ENCODE measurements at places on chromosomes 3 and 15.
A peak's percentile ranks its signal among the peaks of the same experiment; 100 is the strongest.

- DNase-seq: no peak
Observed at GRCh38 chr3:70982284-70982683, 601.2 kb downstream of the FOXP1 start.

GRCh38 chr3:112319516-112320276, 13.3 kb upstream of the CD200 start:
- no peak for DNase-seq

GRCh38 chr3:10552631-10552943, 47.2 kb upstream of the ATP2B2 start:
- DNase-seq: no peak

DNA sequence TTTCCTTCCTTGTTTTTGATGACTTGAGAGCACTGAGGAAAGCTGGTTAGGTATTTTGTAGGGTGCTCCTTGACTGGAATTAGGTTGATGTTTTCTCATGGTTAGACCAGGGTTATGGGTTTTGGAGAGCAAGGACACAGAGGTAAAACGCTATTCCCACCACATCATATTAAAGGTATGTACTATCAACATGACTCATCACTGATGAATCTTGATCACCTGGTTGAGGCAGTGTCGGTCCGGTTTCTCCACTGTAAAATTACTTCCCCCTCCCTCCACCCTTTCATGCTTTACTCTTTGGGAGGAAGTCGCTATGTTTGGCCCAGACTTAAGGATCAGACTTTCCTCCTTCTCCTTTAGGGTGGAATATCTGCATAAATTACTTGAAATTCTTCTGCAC, 201.6 kb downstream of the EDEM1 start:
- DNase-seq: no peak

DNA sequence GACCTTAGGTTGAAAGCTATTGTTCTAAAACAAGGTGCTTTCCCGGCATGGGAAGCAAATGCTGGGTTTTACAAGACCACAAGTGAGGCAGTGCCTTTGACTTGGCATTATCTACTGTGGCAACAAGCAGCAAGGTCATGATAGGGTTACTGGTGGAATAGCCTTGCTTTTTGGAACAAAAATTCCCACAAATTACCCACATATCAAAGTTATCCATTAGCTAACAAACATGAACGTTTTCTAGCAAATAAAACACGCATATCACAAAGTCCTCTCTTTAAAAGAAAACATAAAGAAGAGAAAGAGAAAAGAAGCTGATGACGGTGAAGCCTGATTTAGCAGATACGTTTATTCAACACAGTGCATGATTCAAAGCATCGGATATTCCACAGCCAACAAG, 57.6 kb downstream of the SETMAR start:
- DNase-seq: no peak

DNA sequence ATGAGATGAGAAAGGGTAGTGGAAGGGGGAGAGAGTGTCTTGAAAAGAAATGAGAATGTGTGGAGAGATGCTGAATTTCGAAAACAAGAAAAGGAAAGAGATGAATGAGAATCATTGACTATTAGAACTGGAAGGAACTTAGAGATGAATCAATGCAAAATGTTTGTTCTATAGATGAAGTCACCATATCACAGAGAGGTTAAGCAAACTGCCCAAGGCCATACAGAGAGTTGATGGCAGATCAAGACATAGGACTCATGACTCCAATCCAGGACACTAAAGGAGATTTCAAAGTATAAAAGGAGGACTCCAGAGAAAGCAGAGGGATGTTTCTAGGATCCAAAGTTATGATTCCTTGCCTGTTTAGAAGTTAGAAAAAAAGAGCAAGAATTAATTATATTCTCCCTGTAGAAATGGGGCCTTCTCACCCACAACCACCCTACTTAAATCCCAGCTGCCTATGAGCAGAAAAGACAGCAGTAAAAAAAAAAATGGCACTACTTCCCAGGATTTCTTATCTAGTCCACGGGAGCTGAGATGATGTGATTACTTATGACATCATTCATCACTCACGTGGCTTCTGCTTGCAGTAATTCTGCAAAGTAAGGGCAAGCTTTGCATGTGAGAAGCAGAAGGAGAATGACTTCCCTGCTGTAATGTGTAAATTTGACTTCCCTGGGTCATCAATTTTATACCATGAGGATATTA, 210.8 kb upstream of the MRPL3 start:
- no peak for DNase-seq

DNA sequence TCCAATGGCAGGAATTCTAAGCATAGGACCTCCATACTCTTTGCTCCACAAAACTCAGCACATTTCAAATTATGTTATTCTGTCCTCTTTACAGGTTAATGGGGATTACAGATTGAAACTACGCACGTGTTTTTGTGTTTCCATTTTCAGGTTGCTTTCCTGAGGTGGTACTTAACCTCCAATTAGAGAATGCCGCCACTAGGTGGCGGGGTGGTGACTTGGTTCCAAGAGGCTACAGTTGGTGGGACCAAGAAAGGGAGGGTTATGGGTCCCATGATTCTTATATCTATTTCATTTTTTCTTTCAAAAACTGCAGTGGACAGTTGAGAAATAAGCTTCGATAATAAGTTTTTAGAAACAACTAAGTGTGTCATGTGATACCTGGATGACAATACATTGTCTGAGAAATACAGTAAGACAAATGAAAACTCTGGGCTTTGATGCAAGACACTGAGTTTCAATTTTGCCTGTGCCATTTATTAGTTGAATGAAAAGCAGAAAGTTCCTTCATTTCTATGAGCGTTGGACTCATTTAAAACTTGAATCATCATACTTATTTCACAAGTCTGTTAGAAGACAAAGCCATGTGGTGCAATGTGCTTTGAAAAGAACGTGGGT, 539.0 kb downstream of the FGF12 start:
- DNase-seq: peak; percentile 7

DNA sequence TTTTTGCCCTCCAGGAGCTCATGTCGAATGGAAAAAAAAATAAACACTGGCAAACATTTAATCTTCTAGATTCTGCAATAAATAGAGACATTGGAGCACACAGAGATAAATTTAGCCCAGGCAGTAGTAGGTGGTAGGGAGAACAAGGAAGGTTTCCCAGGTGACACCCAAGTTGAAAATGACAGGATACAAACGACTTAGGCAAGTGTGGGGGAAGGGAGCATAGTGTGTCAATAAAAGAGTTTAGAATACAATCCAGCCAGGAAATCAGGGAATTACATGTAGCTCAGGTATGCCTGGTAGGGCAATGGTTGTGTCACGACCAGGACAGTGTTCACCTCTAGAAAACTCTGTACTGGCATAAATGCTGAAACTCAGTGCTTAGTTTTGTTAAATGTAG, 364.6 kb upstream of the AGTR1 start:
- DNase-seq: no peak

GRCh38 chr15:66041276-66041675, 172.0 kb downstream of the RAB11A start:
- DNase-seq: no peak

DNA sequence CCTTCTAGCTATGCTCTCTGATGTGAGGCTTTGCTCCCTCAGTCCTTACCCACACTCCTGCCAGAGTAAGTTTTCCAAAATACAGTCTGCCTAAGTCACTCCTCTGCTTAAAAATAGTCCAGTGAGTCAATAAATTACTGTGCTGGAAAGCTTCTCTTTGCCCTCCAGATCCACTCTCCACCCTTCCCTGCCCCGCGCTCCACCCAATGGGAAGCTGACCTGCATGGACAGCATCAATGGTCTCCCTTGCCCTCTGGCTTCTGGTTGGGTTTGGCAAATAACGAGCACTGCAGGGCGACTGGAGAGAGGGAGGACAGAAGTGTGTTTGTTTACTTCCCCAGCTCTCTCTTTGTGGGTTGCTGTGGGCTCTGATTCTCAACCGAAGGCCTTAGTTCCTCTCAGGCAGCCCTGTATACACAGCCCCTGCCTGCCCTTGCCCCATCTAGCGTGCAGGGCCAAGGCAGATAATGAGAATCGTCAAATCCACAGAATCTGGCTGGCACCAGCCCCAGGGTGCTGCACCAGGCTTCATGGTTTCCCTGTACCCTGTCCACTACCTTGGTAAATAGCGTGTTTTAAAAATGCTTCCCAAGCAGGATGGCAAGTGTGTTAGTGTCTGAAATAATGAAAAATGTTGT, 110.4 kb downstream of the ADAMTSL3 start:
- no peak for DNase-seq

DNA sequence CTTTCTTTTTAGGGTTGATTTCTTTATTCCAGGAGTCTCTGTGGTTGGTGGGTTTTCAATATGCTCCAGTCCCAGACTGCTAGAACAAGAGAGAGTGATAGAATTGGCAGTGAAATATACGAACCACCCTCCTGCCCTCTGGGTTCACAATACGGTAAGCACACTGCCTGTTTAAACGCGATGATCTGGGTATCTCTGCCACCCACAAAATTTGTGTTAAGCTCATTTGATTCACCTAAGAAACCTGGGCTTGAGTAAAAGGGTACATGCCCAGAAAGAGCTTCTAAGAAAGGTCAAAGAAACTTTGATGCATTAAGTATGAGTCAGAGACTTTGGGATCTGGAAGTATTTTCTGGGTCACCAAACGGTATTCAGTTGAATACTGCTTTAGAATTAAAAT, 29.8 kb downstream of the OXNAD1 start:
- no peak for DNase-seq

- no peak for DNase-seq
Observed at GRCh38 chr3:57078344-57078634, 17.8 kb downstream of the SPATA12 start.

DNA sequence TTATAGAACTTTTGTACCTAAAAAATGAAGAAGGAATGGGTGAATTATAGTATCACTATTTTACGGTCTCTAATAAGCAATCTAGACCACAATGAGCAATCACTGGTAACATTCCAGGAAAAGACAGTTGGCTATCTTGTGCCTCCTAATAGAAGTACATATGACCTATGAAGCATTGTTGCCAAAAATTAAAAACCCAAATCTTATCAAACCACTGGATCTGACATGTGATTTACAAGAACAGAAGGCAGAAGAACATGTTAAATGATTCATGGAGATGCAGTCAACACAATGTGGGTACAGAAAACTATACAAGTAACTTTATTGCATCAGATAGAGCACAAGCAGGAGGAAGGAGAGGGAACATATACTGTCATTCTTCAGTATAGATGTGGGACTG, 14.5 kb upstream of the HYKK start:
- DNase-seq: no peak

DNA sequence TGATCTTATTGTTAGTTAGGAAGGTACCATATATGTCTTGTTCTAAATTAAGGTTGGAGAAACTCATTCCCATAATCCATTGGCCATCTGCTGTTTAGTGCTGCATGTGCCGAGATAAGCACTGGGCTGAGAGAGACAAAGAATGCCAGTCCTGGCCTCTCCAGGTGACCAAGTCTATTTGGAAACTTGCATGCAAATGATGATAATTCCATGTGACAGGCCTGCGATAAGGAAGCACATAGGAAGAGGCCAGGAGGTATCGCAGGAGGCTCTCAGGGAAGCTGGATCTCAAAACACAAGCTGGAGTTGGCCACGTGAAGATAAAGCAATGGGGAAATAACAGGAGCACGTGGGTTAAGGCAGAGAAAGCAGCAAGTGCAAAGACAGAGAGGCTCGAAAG, 39.7 kb downstream of the MYO5C start:
- DNase-seq: no peak

DNA sequence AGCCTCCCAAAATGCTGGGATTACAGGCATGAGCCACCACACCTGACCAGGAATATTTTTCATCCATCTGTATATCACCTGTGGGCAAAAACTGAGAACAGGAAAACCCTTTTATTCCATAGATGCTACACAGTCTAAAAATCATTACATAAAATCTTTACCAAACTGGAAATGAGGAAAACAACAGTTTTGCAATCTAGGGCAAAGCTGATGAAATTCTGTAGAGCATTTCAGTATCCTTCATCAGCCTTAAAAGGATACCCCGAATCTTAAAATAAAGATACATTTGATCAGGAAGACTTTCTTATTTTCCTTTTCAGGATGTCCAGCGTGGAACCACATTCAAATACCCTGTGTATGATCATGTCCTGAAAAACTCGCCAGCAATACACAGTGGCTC, 7.1 kb downstream of the SIAH2 start:
- DNase-seq: no peak

DNA sequence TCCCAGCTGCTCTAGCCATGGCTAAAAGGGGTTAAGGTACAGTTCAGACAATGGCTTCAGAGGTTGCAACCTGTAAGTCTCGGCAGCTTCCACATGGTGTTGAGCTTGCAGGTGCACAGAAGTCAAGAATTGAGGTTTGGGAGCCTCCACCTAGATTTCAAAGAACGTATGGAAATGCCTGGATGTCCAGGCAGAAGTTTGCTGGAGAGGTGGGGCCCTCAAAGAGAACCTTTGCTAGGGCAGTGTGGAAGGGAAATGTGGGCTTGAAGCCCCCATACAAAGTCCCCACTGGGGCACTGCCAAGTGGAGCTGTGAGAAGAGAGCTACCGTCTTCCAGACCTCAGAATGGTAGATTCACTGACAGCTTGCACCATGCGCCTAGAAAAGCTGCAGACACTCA, 73.7 kb downstream of the STT3B start:
- DNase-seq: no peak

DNA sequence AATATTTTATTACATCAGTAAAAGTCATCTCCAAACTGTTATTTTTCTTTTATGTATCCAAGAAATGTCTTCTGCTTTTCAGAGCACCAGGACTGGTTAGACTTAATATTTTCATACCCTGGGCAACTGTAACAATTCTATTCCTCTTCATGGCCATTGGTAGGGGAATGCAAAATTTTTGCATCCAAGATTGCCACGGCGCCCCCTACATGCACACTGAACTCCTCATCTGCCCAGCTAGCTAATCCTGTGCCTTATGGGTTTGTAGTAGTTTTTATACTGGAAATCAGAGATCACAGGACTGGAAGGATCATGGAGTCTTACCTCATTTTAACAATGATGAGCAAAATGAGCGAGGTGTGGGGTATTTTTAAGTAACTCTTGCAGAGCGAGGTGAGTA, 74.2 kb downstream of the CRTC3 start:
- DNase-seq: no peak

DNA sequence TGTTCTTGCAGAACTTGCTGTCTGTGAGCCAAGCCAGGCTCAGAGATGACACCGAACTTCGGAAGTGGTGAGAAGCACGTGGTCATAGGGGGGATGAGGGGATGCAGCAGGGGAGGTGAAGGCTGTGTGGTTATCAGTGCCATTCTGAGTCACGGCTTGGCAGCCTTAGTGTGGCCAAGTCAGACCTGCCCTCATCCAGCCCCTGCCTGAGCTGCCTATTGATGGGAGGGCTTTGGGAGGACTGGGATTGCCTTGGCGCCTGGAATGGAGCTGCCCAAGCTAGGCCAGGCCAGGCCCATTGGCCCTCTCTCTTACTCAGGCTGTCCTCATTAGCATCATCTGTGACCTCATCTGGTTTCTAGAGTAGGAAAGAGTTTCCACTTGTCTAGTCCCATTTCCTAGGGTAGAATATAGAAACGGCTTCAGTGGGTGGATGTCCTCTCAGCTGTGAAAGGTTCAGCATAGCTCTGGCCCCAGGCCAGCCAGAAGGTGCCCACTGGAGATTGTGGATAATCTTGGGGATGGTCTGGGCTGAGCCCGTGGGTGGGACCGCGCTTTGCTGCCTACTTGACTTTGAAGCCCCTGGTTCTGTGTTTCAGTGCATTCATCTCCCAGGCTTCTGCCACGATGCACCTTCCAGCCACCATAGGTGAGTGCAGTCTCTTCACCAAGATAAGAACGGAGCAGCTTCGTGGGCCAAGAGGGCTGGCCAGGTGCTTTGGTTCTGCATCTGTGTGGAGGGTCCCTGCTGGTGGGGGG, 7.2 kb downstream of the FAH start:
- DNase-seq: no peak

GRCh38 chr3:46393554-46394434, 13.1 kb downstream of the CCR5AS start:
- DNase-seq: no peak

- DNase-seq: no peak
Observed at GRCh38 chr3:132071043-132071442, 36.2 kb upstream of the CPNE4 start.

GRCh38 chr15:40272485-40273056, 10.3 kb downstream of the ANKRD63 start:
- DNase-seq: no peak
